NCI-H82 (cell line): ENCODE measurements at places on chromosomes 1 and 21.

DNA sequence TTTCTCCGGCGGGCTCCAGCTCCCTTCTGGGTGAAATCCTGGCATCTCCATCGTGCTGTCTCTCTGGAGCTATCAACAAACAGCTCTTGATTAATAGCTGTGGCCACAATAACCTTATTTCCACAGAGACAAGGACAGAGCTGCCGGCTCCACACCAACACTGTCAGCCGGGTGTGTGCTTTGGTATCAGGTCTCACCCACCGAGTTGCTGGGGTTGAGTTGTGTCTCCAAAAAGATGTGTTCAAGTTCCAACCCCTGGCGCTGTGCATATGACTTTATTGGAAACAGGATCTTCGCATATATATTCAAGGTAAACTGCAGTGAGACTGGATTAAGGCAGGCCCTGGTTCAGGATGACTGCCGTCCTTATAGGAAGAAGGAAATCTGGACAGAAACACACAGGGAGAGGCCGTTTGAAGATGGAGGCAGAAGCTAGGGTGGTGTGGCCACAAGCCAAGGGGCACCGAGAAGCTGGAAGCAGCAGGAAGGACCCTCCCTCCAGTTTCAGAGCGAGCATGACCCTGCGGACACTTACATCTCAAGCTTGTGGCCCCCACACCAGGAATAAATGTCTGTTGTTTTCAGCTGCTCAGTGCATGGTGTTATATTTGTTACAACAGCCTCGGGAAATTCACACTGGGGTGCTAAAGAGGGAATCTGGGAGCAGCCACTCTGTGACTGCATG is 88.4 kb upstream of the TMPRSS2 start:
- DNase-seq = no peak

GRCh38 chr1:87473203-87473661 is 144.6 kb downstream of the LMO4 start:
- no peak for DNase-seq

- DNase-seq = no peak
These were observed 1004.0 kb downstream of the KCNT2 start for GRCh38 chr1:195604287-195604686.

- no peak for DNase-seq
These were observed 25.5 kb upstream of the CYP2J2 start for GRCh38 chr1:59952065-59952464.

DNA sequence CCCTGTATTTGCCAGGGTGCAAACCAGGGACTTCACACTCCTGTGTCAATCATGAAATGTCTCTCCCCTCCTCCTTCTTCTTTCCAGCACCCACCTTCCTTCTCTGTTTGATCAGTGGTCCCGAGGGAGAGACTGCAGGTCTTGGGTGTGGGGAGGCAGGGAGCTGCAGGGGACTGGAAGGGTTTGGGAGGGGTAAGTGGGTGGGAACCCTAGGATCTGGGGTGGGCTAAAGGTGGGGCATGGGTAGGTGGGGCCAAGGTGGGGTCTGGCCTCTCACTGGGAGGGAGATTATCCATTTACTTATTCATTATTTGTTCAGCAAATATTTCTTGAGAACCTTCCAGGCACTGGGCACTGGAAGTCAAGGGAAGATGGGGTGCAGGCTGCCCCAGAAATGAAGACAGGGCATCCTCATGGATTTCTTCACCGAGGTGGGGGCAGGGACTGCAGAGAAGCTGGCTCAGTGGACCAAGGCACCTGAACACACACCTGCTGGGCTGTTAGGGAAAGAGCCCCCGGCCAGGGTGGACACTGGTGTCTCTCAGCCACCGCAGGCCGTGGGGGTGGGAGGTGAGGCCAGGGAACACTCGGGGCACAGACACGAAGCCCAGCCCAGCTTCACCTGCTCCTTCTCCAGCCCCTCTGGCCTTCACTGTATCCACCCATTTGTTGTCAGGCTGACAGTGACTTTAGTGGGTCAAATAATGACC is 193.9 kb upstream of the C1orf174 start:
- DNase-seq = no peak

DNA sequence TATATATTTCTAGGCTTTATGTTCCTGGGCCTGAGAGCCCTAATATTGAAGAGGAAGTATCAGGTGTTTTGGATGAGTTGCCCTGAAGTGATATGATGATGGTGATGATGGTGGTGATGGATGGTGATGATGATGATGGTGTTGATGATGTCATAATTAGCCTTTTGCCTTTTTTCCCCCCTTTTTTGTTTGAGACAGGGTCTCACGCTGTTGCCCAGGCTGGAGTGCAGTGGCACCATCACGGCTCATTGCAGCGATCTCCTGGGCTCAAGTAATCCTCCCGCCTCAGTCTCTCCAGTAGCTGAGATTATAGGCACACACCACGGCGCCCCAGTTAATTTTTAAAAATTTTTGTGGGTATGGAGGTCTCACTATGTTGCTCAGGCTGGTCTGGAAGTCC is 76.5 kb downstream of the CNST start:
- DNase-seq = no peak

GRCh38 chr1:159141584-159142390 is 29.6 kb upstream of the CADM3 start:
- DNase-seq = peak; percentile 78

GRCh38 chr1:67347688-67348472 is 40.2 kb downstream of the IL12RB2 start:
- peak; percentile 78 for DNase-seq

DNA sequence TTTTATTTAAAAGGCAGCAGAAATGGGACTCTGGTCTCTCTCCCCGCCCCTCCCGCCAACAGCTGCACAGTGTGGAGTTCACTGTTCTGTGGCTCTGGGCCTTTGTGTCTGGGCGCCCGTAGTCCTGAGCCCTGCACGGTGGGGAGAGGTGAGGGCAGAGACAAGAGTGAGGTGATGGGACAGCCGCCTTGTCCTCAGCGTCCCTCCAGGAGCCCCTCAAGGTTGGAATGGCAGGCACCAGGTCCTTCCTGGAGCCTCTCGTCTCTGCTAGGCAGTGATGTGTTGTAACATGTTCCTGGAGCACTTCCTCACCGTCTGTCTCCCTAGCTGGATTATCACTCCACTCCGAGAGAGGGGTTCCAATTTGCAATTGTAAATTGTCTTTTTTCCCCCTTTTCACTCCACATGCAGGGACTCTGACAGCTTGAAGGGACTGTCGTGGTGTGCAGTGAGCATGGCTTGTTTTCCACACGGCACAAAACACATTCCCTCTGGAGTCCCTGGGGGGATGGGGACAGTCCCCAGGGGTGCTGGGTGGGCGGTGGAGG is 44.6 kb upstream of the C1orf174 start:
- no peak for DNase-seq

DNA sequence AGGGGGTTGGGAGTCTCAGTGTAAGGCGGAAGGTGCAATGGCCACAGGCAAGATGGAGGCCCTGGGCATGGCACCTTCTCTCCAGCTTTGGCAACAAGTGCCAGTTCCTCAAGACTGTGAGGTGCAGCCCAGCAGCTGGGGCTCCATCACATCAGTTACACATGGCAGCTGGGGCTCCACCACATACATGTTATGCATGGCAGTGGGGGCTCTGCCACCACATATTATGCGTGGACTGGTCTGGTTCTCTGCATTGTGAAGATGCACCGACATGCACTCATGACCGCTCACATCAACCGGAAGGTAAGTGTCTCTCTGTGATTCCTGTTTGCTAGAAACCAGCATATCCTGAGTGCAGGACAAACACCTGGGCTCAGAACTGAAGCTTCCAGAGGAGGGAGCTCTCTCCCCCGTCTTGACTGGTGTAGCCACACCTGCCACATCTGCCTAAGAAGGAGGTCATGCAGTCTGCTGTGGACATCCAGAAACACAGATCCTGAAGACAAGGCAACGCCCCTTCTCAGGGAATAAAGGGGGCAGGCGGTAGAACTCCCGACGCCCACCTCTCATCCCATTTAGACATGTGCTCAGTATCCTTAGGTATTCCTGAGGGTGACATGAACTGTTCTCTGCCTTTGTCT is 104.1 kb upstream of the TMPRSS2 start:
- peak; percentile 49 for DNase-seq

- DNase-seq = no peak
These were observed 76.1 kb downstream of the SH3BGR start for GRCh38 chr21:39527664-39528381.

DNA sequence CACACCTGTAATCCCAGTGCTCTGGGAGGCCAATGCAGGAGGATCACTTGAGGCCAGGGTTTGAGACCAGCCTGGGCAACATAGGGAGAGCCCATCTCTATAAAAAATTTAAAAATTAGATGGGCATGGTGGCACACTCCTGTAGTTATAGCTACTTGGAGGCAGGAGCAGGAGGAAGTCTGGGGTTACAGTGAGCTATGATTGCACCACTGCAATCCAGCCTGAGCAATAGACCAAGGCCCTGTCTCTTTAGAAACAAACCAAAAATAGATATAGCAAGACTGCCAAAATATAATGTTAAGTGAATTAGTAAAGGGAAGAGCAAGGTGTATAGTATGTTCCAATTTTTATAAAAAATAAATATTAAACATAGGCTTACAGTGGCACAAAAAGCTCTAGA is 28.8 kb downstream of the PLEKHO1 start:
- no peak for DNase-seq

- no peak for DNase-seq
These were observed 567.2 kb downstream of the NPHP4 start for GRCh38 chr1:5424802-5425703.

DNA sequence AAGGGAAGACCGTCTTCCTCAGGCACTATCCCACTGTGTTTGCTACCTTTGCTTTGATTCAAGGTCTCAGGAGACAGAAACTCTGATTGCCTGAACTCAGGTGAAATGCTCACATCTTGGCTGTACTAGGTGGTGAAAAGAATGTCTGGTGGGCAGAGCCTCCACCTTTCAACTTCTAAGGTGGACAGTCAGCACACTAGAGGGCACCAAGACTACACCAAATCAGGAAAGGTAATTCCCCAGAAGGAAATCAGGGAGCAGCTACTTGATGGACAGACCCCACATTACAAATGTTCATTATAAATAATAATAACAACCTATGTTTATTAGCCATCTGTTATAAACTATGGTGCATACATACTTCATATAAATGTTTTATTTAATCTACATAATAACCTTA is 220.9 kb downstream of the ATG4C start:
- peak; percentile 35 for DNase-seq

- no peak for DNase-seq
These were observed 12.6 kb upstream of the MEF2D start for GRCh38 chr1:156513185-156513584.

GRCh38 chr1:41882068-41882477 is 36.6 kb downstream of the HIVEP3 start:
- no peak for DNase-seq

DNA sequence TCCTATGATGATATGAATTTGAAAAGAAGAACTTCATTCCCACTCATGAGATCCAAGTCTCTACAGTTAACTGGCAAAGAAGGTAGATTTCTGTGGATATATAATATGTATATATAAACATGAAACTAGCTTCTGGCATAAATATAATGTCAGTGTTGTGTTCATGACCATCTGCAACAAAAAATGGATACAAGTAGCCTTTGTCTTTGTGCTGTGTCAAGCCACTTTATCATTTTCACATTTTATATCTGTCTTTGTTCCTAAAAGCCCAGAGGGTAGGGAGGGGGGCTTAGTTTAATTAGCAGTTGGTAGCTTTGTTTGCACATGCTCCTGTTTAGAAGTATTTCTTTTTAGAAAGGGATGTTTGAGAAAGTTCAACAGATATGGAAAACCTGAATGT is 56.2 kb upstream of the FASLG start:
- no peak for DNase-seq

GRCh38 chr1:118325550-118326225 is 140.7 kb upstream of the SPAG17 start:
- DNase-seq = no peak
